ENCODE measurements at places on chromosomes 5 and 9. TPM values are rescaled to one million over a fixed set of nuclear protein-coding genes. Genes with fewer than 3 reads are reported as not detected.

NPR3 gene
- 14.8 TPM for total RNA-seq

SV2C gene
- not detected for total RNA-seq

GRM6 gene
- not detected for total RNA-seq

CTXN3 gene
- total RNA-seq: not detected

C9orf152 gene
- 0.05 TPM for total RNA-seq

DMRT3 gene
- not detected for total RNA-seq

WHRN gene
- 8.1 TPM for total RNA-seq

MSX2 gene
- total RNA-seq: 5.9 TPM

CCNJL gene
- 13.7 TPM for total RNA-seq

MAP1B gene
- total RNA-seq: 41.8 TPM

CARTPT gene
- not detected for total RNA-seq

Measured in A549 treated with RU486 at 1 μM for 4 hours (cell line).